ENCODE measurements at places on chromosomes 3 and 15. TPM values are rescaled to one million over a fixed set of nuclear protein-coding genes. Genes with fewer than 3 reads are reported as not detected.

GPR149 gene
- total RNA-seq: not detected

IRAK2 gene
- total RNA-seq: 65.5 TPM

SEMA3B gene
- 17.9 TPM for total RNA-seq

PRR23B gene
- total RNA-seq: not detected

GOLGA6B gene
- not detected for total RNA-seq

GP9 gene
- not detected for total RNA-seq

MUC13 gene
- not detected for total RNA-seq

ATP8B4 gene
- total RNA-seq: 0.82 TPM

CALML4 gene
- 2.4 TPM for total RNA-seq

WDR49 gene
- total RNA-seq: not detected

TTLL13 gene
- not detected for total RNA-seq

C3orf80 gene
- 1.2 TPM for total RNA-seq

GOLGB1 gene
- 34.4 TPM for total RNA-seq

FETUB gene
- total RNA-seq: not detected

SCAANT1 gene
- total RNA-seq: not detected

CXCR6 gene
- total RNA-seq: not detected

CCR3 gene
- total RNA-seq: not detected

SLC28A1 gene
- total RNA-seq: 0.17 TPM

C3orf22 gene
- total RNA-seq: not detected

ZMYND10 gene
- 1.7 TPM for total RNA-seq

EXD1 gene
- not detected for total RNA-seq

EOMES gene
- total RNA-seq: not detected

TP63 gene
- total RNA-seq: 0.13 TPM

LTK gene
- 7.9 TPM for total RNA-seq

PRSS50 gene
- total RNA-seq: 0.29 TPM

APH1B gene
- total RNA-seq: 12.1 TPM

A4GNT gene
- not detected for total RNA-seq

CMTM8 gene
- total RNA-seq: 7.5 TPM

TTC21A gene
- 6.7 TPM for total RNA-seq

CCDC39 gene
- total RNA-seq: 0.07 TPM

EPHB3 gene
- 1.5 TPM for total RNA-seq

CLDN1 gene
- 305 TPM for total RNA-seq

GPR176 gene
- total RNA-seq: 55.9 TPM

TRPM7 gene
- 30.7 TPM for total RNA-seq

GOLGA6D gene
- total RNA-seq: not detected

DNAJC13 gene
- 36.1 TPM for total RNA-seq

HAPLN3 gene
- 28.2 TPM for total RNA-seq

CADPS gene
- 0.08 TPM for total RNA-seq

PSMD2 gene
- 972 TPM for total RNA-seq

TSPAN3 gene
- total RNA-seq: 252 TPM

GOLGA6L7 gene
- not detected for total RNA-seq

SENP7 gene
- total RNA-seq: 15.6 TPM

HRH1 gene
- 3.2 TPM for total RNA-seq

CFAP161 gene
- total RNA-seq: not detected

GOLGA8R gene
- total RNA-seq: 1.0 TPM

SKIL gene
- 117 TPM for total RNA-seq

SRP14 gene
- total RNA-seq: 309 TPM

CTDSPL gene
- total RNA-seq: 28.0 TPM

CORO2B gene
- total RNA-seq: 17.9 TPM

NR1I2 gene
- total RNA-seq: 0.14 TPM

NPAP1 gene
- total RNA-seq: not detected
